Fibroblast of villous mesenchyme (primary cell): ENCODE measurements at places on chromosomes 7 and 10. TPM values are rescaled to one million over a fixed set of nuclear protein-coding genes. Genes with fewer than 3 reads are reported as not detected.

The PROSER2 gene
- 1.9 and 3.9 TPM in 2 replicates for total RNA-seq

The HOXA1 gene
- total RNA-seq: 0.32 and 0.43 TPM in 2 replicates

The PTPRZ1 gene
- total RNA-seq: 0.43 TPM in 1 of 2 replicates, not detected in the other

The NKX2-3 gene
- total RNA-seq: not detected in 2 replicates

DNA sequence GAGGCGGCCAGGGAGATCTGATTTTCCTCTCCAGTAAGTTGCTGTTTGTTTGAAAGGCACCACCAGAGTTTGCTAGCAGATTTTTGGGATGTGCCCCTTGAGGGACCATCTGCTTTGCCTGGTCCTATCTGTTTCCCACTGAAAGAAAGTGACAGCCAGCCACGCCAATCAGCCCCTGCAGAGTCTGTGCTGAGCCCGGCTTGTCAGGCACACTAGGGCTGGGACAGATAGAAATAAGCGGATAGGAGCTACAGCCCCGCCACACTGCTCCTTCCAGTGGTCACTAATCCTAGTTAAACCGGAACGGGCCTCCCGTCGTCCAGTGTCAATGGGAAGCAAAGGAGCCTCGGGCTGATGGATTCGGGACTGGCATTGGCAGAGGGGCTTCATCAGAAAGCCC, 161.9 kb upstream of the PRR15 start:
- no peak for DNase-seq

GRCh38 chr10:17227367-17228090, 512 bp upstream of the VIM start:
- DNase-seq: no peak

- DNase-seq: no peak
Measured at GRCh38 chr10:11017570-11018431, at the start of gene CELF2. Gene CELF2 (plus strand): TSS chr10:11017872. CDS start chr10:11018090, 218 bp downstream.

GRCh38 chr7:41567731-41568114, 135.2 kb downstream of the INHBA start:
- DNase-seq: peak; percentile 27

DNA sequence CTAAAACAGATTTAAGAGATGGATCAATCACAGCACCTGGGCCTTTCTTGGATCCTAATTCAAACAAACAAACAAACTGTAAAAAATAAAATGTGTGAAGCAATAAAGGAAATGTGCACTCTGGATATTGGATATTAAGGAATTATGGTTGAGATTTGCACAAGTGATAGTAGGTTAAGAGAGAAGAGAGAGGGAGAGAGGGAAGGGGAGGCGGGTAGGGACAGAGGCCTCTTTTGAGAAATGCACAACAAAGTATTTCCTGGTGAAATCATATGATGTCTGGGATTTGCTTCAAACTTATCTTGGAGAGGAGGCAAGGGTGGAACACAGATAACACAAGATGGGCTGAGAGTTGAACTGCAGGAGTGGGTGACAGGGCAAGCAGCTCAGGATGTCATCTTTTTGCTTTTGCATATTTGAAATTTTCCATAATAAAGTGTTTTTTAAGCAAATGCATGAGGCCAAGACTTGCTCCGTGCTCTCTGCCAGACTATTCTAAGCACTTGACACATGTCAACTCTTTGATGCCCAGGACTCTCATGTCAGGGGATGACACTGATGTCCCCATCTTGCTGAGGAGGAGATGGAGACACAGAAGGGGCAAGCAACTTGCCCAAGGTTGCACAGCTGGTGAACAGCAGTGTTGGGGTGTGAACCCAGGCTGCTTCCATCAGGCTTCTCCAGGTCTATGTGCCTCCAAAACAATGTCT, 9.1 kb upstream of the AEBP1 start:
- DNase-seq: peak; percentile 48

GRCh38 chr10:83647526-83647925, 491.8 kb upstream of the GHITM start:
- peak; percentile 13 for DNase-seq
